Retina (tissue), 1 donor: ENCODE measurements at places on chromosomes 3 and 15.

GRCh38 chr15:88628018-88628654 lies 7.0 kb downstream of the AEN start:
- no peak for DNase-seq

DNA sequence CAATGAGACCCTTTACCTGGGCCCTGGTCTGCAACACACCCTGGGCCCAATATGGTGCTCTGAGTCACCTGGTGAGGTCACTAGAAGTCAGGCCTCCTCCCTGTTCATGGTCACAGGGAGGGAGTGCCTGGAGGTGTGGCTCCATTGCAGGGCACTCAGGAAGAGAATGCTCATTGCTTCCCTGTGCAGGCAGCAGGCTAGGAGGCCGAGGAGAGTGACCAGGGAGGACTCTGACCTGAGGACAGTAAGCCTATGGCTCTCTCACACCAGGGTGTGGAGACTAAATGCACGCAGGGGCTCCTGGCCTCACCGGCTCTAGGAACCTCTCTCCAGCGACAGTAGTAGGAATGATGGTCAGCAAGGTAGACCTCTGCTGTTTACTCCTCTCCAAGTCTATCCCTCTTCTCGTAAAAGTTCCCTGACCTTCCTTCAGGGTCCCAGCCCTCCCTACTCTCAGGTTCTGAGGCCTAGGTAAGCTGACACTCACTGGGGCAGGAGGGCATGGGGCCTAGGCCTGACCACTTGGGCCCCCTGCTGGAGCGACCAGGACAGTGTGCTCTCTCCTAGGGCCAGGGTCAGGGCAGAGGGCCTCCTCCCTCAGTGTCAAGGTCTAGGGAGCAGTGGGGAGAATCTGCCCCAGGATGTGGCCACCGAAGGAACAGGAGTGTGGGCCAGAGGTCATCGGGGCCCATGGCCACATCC lies 9.6 kb upstream of the SLCO2A1 start:
- DNase-seq: no peak

DNA sequence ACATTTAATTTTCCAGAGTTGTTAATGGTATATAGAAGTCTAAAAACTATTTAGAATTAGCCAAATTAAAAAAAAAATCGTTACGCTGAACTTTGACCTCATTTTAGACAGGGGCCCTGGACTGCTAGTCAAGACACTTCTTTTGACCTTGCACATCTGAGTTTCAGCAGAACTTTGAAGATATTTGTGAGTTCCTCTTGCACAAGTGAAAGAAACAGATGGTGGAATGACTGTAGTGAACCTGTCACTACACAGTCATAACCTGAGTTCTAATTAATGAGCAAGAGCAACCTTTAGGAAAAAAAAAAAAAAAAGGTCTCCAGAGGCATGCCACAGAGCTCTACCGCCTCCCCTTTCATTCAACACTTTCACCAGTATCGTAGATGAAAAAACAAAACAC lies 5.3 kb downstream of the MYO5C start:
- no peak for DNase-seq

- no peak for DNase-seq
Observed at GRCh38 chr3:64138046-64138445, 87.2 kb downstream of the PRICKLE2 start.

- DNase-seq: no peak
Observed at GRCh38 chr15:71811036-71811736, 832 bp downstream of the NR2E3 start.

DNA sequence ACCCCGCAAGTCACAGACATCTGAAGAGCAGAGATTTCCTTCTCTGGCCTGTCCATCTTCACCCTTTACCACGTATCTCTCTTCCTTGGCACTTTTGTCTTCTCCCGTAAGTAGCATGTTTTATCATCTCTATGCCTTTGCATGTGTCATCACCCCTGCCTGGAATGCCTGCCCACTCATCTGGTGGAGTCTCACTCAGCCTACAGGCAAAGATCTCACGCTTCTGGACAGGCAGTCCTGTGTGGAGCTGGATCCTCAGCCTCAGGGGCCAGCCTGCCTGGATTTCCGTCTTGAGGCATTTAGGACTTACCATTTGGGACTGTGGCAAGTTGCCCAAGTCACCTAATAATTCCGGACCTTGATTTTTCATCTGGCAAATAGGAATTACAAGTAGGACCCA lies 114.3 kb upstream of the CACNA2D3 start:
- no peak for DNase-seq

DNA sequence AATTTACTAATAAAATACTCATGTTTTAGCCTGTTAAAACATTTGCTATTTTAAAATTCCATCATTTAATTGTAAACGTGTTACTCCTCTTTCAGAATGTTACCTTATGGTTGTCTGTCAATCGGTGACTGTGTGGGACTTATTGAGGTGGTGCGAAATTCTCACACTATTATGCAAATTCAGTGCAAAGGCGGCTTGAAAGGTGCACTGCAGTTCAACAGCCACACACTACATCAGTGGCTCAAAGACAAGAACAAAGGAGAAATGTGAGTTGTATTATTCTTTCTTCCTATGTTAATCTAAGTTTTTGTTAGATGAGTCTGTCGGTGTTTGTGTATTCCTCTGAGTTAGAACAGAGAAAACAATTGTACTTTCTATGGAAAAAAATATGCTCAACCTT lies 21.7 kb downstream of the KCNMB3 start:
- no peak for DNase-seq

GRCh38 chr3:183291497-183292031 lies 38.5 kb downstream of the B3GNT5 start:
- DNase-seq: no peak

DNA sequence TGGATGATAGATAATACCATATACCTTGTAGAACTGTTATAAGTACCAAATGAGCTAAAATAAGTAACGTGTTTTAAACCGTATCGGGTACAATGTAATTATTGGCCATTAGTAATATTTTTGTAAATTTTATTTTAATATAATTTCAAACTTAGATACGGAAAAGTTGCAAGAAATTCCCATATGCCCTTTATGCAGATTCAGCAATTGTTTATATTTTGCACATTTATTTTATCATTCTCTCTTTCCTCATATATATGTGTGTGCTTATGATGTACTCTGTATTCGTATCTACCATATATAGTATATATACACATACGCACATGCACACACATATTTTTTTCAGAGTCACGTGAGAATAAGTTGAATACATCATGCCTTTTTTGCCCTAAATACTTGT lies 38.5 kb downstream of the EXOG start:
- DNase-seq: no peak

DNA sequence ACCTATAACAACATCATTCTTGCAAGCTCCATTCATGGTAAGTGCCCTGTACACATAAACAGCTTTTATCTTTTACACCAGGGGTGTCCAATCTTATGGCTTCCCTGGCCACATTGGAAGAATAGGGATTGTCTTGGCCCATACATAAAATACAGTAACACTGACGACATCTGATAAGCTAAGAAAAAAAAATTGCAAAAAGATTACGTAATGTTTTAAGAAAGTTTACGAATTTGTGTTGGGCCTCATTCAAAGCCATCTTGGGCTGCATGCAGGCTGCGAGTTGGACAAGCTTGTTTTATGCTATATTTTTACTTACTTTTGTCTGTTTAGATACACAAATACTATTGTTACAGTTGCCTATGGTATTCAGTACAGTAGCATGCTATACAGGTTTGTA lies 31.6 kb downstream of the ZNF654 start:
- DNase-seq: no peak

GRCh38 chr15:75727851-75728715 lies 15.4 kb upstream of the CSPG4 start:
- DNase-seq: peak; percentile 58
